ENCODE measurements at places on chromosomes 11 and 22. TPM values are rescaled to one million over a fixed set of nuclear protein-coding genes. Genes with fewer than 3 reads are reported as not detected.

DNA sequence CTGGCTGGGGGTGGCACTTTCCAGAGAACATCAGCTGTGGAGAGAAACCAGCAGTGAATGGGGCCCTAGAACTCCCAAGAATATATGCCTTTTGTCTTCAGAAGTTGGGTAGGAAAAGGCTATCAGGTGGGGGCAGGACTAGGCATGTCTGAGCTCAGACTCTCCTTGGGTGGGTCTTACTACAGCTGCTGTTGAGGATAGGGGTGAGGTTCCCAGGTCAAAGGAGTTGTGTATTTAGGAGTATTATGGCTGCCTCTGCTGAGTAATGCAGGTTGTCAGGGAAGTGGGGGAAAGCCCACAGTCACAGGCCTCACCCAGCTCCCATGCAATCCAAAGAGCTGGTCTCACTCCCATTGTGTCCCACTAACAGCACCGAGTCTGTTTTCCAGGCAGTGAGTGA lies 26.1 kb downstream of the SLC22A9 start:
- DNase-seq, result no peak

- no peak for DNase-seq
Observed at GRCh38 chr22:41445129-41446056, 1.2 kb downstream of the TOB2 start.

DNA sequence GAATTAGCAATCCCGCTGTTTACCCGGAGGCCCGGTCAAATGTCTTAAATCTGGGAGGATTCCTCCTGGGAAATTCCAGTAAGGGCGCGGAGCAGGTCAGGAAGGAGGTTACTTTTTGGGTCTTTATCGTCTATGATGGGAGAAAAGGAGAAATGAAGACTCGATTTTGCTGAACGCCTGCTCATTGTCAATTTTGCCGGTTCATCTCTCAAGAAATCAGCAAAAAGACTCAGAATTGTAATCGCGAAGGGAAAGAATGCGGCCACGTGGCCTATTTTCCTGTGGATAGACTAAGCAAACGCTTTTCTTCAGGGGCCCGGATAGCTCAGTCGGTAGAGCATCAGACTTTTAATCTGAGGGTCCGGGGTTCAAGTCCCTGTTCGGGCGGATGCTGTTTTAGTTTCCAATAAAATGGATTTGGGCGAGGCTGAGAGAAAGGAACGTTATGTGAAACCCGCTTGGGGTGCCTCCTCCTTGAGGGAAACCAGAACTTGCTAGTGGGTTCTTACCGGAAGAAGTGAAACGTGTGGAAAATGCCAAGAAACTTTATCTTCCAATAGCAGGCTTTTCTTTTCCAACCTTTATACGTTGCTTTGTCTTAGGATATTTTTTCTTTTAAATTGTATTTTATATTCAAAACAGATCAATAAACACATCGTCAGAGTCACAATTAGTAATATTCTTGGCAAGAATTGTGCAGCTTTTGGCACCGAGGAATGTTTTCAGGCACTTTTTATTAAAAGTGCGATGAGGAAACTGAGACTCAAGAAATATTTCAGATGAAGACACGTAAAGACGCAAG lies 45.0 kb downstream of the OR4D9 start:
- no peak for DNase-seq

GRCh38 chr11:93822359-93822758 lies 28.1 kb downstream of the VSTM5 start:
- DNase-seq, result no peak

DNA sequence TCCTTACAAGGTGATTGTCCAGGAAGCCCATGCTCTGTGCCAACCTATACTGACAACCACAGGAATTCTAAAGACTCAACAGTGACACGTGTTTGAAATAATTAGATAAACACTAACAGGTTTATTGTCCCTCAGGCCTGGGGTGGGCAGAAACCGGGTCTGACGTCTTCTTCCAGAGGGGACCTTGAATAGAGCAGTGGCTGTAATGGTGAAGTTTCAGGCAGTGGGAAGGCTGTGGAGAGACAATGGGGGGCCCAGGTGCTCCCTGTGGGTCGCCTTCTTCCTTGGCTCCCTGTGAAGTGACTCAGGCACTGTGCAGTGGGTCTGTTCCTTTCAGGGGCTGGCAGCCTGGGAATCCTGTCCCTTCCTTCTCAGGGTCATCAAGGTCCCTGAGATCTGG lies 54.6 kb downstream of the OTOG start:
- no peak for DNase-seq

DNA sequence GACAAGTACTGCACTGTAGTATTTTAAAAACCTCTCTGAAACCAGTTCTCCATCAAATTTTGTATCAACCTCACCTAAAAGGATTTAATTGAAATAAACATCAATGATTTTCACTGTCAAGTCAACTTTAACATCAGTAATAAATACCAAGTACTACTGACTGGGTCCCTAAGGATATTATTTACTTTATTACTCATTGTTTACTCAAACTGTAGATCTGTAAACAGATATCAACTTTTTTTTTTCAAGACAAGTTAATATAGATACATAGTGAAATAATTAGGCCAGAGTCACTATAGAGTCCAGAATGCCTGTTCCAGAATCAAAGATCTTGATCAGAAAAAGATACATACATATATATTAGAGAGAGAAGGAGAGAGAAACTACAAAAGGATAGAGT lies 1.6 kb downstream of the RNF141 start:
- no peak for DNase-seq

DNA sequence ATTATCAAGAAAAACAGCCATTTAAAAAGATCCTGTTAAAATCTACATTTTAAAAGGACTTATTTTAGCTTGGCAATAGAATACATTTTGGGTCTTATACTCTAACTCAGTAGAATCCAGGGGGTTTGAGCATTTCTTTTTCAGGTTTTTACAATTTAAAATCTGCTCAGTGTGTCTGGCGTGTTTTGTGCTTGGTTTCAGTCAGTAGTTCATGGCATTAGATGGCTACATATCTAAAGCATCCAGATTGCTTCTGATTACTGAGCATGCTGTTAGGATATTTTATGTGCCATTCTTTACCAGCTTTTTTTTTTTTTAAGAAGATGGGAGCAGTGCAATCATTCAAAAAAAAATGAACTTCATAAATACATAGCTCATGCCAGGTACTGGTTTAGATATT lies 566.1 kb upstream of the LARGE1 start:
- DNase-seq, result no peak

Gene TAF6L
- total RNA-seq, result 32.6 TPM
